ENCODE measurements at places on chromosomes 13 and 19. TPM values are rescaled to one million over a fixed set of nuclear protein-coding genes. Genes with fewer than 3 reads are reported as not detected.

Gene BEST2
- 0.27 TPM for total RNA-seq

Gene MEDAG
- total RNA-seq: not detected

Gene NTF4
- 10.2 TPM for total RNA-seq

Gene TRPM4
- total RNA-seq: 31.4 TPM

Gene CEACAM16
- not detected for total RNA-seq

Gene SLC25A41
- total RNA-seq: 0.23 TPM

Gene S1PR4
- total RNA-seq: not detected

Gene LHFPL6
- total RNA-seq: 3.9 TPM

Gene GADD45GIP1
- 42.7 TPM for total RNA-seq

Gene NRTN
- total RNA-seq: 2.6 TPM

DNA sequence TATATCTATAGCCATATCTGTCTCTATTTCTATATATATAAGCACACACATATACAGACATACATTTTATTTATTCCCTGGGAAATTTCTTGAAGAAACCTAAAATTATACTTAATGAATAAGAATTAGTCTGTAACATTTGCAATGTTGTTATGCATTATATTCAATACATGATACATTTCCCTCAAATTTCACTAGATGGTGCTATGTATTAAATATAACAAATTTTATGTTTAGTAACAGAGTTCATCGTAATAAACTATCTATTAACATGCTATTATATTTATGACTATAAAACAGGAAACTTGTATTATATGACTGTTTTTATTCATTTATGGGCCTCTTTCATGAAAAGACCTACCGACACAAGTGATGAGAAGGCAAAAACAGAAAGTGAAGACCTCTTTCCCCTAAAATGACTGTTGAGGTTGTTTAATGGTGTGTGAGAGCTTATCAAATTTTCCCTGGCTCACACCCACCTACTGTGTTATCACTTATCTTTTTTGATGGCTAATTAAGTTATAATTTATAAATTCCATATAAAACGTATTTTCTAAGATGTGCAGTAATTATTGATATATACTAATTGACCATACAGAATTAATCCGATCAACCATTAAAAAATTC lies 881.9 kb downstream of the SLITRK6 start:
- H3K4me1 ChIP-seq: no peaks in the 10 kb centered on the region
- H3K4me3 ChIP-seq: no peak overlapping the region
- H3K27ac ChIP-seq: no peak overlapping the region
- no peaks in the 10 kb centered on the region for H3K27me3 ChIP-seq

- no peaks in the 10 kb centered on the region for H3K27me3 ChIP-seq
- no peak for DNase-seq
- H3K27ac ChIP-seq: no peak overlapping the region
- H3K4me3 ChIP-seq: no peak overlapping the region
Measured at GRCh38 chr19:16814526-16815100, 14.6 kb upstream of the SIN3B start.

DNA sequence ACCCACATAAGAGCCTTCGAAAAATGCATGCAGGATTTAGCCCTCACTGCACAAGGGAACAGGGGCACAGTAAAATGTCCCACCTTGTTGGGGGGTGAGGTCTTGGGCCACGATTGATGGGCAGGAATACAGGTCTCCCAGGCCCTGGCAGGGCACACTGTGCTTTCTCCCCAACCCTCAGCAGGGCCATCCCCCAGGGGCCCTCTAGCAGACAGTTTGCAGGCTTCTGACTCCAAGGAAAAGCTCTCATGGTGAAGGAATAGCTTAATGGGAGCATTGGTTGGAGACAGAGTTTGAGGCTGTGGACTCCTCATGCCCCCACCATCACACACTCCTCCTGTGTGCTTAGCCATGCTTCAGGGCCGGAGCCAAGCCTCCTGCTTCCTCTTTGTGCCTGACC lies 484.6 kb downstream of the ZNF536 start:
- no peaks in the 10 kb centered on the region for H3K4me1 ChIP-seq
- peaks cover 1% of the 10 kb centered on the region for H3K27me3 ChIP-seq
- H3K4me3 ChIP-seq: no peak overlapping the region
- no peaks in the 10 kb centered on the region for H3K36me3 ChIP-seq
- no peak for DNase-seq

- no peak overlapping the region for H3K4me3 ChIP-seq
- H3K4me1 ChIP-seq: no peaks in the 10 kb centered on the region
- H3K27ac ChIP-seq: no peak overlapping the region
- H3K36me3 ChIP-seq: 0 out of 2 replicates have a peak, but pooled peaks cover 2% of the 10 kb centered on the region
- no peaks in the 10 kb centered on the region for H3K27me3 ChIP-seq
- no peak for DNase-seq
Measured at GRCh38 chr19:40682431-40682964, 8.0 kb downstream of the NUMBL start.

GRCh38 chr13:81988567-81988966 lies 1647.6 kb upstream of the SPRY2 start:
- H3K36me3 ChIP-seq: no peaks in the 10 kb centered on the region
- H3K4me1 ChIP-seq: no peaks in the 10 kb centered on the region
- no peak for DNase-seq

DNA sequence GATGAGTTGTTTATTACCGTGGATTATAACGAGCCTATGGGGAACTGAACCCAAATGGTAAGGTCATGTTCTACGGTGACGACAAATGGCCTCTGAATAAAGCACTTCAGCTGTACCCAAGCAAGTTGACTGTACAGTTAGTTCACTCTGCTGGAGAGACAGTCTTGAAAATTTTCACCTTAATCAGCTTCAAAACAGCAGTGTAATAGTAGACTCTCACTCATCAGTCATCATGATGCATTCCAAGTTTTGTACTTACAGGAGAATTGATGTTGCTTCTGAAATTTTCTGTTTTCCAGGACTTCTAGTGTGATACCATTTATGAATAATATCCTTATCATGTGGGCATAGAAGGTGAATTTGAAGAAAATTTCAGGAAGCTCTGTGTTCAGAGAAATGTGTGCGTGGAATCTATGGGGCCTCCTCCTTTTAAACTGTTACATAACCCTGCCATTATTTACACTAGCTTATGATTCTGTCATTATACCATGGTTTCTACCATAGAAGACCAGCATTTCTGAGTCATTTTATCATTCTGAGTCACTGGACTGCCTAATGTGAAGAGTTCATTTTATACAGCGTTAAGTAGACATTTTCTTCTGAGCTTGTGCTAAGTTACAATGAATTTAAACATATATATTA lies 96.9 kb downstream of the WDFY2 start:
- H3K4me1 ChIP-seq: no peaks in the 10 kb centered on the region
- H3K27ac ChIP-seq: no peak overlapping the region
- DNase-seq: no peak
- H3K27me3 ChIP-seq: no peaks in the 10 kb centered on the region
- no peaks in the 10 kb centered on the region for H3K36me3 ChIP-seq
- no peak overlapping the region for H3K4me3 ChIP-seq

DNA sequence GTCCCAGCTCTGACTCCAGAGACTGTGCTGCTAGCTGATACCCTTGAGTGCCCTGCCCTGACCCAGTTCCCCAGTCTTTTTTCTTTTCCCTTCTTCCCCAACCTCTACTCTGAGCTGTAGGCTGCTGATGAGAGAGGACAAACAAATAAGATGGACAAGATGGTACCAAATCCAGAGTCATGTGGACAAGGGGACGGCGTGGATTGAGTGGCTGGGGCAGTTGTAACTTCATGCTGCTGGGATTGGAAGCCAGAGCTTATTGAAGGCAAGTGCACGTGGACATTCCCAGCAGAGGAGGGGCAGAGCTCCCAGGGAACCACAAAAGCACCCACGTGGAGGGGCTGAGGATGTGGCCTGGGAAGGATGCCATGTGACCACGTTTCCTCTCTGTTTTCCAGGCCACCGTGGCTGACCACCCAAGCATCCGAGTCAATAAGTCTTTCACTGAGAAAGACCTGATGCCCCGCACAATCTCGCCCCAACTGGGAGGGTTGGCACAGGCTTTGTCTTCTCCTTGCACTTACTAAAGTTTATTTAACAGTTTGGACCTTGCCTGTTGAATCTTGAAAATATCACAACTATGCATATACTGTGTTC lies 323.3 kb upstream of the ZNF507 start:
- no peak overlapping the region for H3K4me3 ChIP-seq
- no peaks in the 10 kb centered on the region for H3K27me3 ChIP-seq
- H3K4me1 ChIP-seq: no peaks in the 10 kb centered on the region
- no peaks in the 10 kb centered on the region for H3K36me3 ChIP-seq

DNA sequence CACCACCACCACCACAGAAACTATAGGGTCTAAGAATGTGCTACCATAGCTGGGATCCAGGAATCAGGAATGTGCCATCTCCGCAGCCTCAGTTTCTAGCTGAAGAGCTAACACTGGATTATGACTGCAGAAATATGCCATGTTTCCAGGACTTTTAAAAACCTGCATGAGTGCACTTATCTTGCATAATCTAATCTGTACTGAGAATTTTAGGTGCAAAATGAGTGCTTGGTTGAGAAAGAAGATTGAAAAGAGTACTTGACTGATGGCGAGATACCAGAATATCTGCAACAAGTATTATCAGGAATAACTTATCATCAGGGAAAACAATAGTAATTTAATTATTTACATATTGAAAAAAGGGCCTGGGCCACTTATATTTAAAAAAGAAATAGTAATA lies 97.2 kb upstream of the FAM216B start:
- H3K27ac ChIP-seq: no peak overlapping the region
- no peaks in the 10 kb centered on the region for H3K36me3 ChIP-seq
- H3K4me1 ChIP-seq: no peaks in the 10 kb centered on the region
- no peak overlapping the region for H3K4me3 ChIP-seq
- DNase-seq: no peak
- H3K27me3 ChIP-seq: no peaks in the 10 kb centered on the region

DNA sequence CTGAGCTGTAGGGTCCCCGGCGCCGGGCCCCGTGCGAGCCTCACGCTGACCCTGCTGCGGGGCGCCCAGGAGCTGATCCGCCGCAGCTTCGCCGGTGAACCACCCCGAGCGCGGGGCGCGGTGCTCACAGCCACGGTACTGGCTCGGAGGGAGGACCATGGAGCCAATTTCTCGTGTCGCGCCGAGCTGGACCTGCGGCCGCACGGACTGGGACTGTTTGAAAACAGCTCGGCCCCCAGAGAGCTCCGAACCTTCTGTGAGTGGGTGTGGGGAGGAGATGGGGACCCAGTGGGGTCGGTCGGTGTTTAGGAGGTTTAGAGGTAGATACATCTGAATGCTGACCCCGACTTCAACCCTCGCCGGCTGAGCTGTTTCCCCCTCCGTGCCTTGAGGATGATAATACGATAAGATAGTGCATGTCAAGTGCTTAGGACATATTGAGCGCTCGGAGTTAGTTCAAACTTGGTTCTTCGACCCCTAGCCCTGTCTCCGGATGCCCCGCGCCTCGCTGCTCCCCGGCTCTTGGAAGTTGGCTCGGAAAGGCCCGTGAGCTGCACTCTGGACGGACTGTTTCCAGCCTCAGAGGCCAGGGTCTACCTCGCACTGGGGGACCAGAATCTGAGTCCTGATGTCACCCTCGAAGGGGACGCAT lies 1.9 kb downstream of the ICAM5 start:
- H3K4me1 ChIP-seq: peaks cover 23% of the 10 kb centered on the region
- peak overlapping the region; percentile 48 for H3K4me3 ChIP-seq
- DNase-seq: no peak
- H3K27ac ChIP-seq: no peak overlapping the region
- H3K36me3 ChIP-seq: no peaks in the 10 kb centered on the region
- H3K27me3 ChIP-seq: no peaks in the 10 kb centered on the region

DNA sequence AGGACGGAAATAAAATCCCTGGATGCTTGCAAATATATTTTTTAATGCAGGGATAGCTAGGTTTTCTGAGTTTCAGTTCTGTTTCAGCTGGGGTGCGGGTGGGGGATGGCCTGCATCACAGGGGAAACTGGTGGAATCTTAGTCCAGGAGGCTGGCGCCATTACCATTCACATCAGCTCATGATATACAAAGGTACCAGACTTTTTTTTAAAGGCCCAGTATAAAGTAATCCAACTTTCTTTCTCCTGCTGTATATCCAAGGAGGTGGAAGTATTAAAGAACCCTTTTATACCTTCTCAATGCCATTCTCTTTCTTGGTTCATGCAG lies 343.8 kb downstream of the KCNRG start:
- no peaks in the 10 kb centered on the region for H3K27me3 ChIP-seq
- no peaks in the 10 kb centered on the region for H3K4me1 ChIP-seq
- H3K27ac ChIP-seq: no peak overlapping the region

- no peak overlapping the region for H3K4me3 ChIP-seq
- H3K27ac ChIP-seq: no peak overlapping the region
- no peaks in the 10 kb centered on the region for H3K27me3 ChIP-seq
- H3K4me1 ChIP-seq: peaks cover 2% of the 10 kb centered on the region
- no peak for DNase-seq
Measured at GRCh38 chr19:32220951-32221350, 124.5 kb upstream of the ZNF507 start.

DNA sequence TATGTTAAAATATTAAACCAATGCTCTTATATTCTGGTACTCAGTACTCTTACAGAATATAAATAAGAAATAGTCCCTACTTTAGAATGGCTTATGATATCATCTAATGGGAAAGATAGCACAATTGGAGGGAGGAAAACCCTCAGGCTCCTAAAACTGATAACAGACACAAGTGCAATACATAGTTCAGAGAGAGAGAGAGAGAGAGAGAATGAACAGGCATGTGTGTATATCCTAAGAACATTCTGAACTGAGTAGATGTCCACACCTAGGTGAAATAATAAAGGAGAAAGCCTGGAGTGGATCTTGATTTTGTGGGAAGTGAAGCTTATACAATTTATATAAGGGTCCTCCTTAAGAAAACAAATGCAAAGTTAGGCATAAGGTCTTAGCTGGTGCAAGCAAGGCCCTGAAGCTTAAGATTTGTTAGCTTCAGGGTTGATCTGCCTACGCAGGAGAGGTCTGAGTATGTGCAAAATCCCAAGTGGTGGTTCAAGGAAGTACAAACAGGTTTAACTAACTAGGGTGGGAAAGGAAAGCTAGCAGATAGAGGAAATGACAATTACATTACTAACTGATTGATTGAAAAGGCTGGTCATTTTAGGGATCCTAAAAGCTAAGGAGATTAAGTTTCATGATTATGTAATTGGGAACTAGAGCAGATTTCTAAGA lies 53.3 kb downstream of the SOX21 start:
- no peak overlapping the region for H3K4me3 ChIP-seq
- no peak overlapping the region for H3K27ac ChIP-seq
- no peaks in the 10 kb centered on the region for H3K4me1 ChIP-seq
- H3K27me3 ChIP-seq: no peaks in the 10 kb centered on the region

- no peaks in the 10 kb centered on the region for H3K27me3 ChIP-seq
- H3K4me3 ChIP-seq: no peak overlapping the region
- DNase-seq: no peak
- no peaks in the 10 kb centered on the region for H3K4me1 ChIP-seq
- H3K36me3 ChIP-seq: no peaks in the 10 kb centered on the region
- no peak overlapping the region for H3K27ac ChIP-seq
Measured at GRCh38 chr13:58397596-58398387, 766.2 kb downstream of the PCDH17 start.

- H3K4me1 ChIP-seq: peaks cover 14% of the 10 kb centered on the region
- no peaks in the 10 kb centered on the region for H3K36me3 ChIP-seq
- peak overlapping the region; percentile 89 for H3K4me3 ChIP-seq
- H3K27me3 ChIP-seq: no peaks in the 10 kb centered on the region
- peak overlapping the region; percentile 85 for H3K27ac ChIP-seq
Measured at GRCh38 chr13:28658539-28658795, 463 bp upstream of the POMP start.

GRCh38 chr13:40148101-40148500 lies 492.6 kb downstream of the COG6 start:
- H3K4me1 ChIP-seq: 0 out of 2 replicates have a peak, but pooled peaks cover 8% of the 10 kb centered on the region
- H3K36me3 ChIP-seq: no peaks in the 10 kb centered on the region
- no peaks in the 10 kb centered on the region for H3K27me3 ChIP-seq
- no peak for DNase-seq
- no peak overlapping the region for H3K27ac ChIP-seq

Data from Caco-2 (cell line).